Activated CD4-positive, alpha-beta T cell treated with anti-CD3 and anti-CD28 coated beads for 48 hours (primary cell): ENCODE measurements at places on chromosomes 11 and 22.
A peak's percentile ranks its signal among the peaks of the same experiment; 100 is the strongest.

DNA sequence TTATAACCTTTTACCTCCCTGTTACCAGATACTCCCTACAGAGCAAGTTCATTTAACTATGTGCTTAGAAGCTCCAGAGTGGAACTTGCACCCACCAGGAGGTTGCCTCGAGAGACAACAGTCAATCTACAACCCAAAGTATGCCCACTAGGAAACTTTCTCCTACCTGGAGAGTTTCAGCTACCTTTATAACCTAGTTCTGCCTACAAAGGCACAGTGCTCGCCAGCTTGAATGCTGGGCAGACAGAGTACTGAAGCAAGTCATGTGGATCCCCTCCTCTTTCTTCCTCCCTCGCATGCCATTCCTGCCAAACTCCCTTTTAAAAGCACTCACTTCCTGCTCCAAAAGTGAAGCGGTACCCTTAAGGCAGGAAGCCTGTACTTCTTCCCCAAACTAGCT, 258.9 kb downstream of the SWAP70 start:
- DNase-seq: no peak

- DNase-seq: no peak
Measured at GRCh38 chr11:100830274-100830673, 143.2 kb downstream of the ARHGAP42 start.

GRCh38 chr11:20563866-20564265, 35.5 kb upstream of the SLC6A5 start:
- no peak for DNase-seq

- no peak for DNase-seq
Measured at GRCh38 chr11:77183431-77183984, 55.5 kb downstream of the MYO7A start.

DNA sequence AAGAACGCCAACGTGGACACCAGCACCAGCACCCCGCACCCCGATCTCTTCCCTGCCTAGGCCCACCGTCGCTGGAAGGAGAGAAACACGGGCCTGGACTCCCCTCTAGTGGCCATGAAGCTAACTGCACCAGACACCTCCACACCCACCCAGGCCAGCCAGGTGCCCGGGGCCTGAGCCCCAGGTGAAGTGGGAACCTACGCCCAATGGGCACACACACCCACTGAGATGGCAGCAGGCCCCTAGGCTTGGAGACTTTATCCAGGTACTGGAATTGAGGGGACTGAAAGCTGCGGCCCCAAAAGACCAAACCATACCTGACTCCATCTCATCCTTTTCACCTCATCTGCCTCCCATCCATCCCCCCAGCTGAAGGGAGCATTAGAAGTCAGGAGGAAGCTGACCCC, 81.0 kb downstream of the BUD13 start:
- peak; percentile 75 for DNase-seq

DNA sequence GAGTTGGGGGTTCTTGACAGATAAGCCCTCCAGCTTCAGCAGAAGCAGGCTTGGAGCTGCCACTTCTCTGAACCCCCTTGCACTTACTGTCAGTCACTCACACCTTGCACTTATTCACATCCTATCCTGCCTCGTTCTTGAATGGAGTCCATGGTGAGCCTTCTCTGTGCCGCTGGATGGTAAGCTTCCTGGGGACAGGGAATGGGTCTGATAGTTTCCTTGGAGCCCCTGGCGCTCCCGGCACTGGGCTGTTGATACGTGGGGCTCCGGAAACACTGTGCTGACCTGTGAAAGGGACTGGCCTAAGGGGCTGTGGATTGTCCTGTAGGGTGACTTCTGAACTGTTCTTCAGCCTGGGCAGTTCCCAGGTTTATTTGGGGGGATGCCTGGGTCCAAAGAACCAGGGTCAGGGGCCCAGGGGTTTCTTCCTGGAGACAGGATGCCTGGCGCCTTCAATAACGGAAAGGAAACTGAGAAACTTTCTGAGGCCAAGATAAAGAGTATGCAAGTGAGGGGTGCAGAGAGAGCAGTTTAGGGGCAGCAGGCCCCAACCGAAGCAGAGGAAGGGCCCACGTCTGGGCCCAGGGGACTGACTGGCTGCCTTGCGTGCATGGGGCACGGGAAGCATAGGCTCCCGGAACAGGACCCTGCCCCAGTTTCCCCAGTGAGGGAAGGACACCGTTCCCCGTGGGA, 709 bp upstream of the ST3GAL4 start:
- no peak for DNase-seq

DNA sequence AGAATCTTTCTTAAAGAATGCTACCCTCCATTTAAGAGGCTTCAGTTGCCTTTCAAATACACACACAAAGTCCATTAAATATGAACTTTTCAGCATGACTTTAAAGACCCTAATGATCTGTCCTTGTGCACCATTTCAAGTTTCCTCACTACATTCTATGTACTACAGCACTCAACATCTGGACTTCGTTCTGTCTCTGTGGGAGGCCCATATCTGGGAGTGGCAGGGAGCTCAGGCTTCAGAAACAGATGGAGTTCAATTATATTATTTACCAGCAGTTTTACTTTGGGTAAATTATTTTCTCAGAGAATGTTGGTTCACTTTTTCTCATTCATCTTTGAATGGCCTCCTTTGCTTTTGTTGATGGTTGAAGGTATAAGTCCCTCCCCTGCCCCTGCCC, 67.4 kb downstream of the ANO3 start:
- DNase-seq: no peak

DNA sequence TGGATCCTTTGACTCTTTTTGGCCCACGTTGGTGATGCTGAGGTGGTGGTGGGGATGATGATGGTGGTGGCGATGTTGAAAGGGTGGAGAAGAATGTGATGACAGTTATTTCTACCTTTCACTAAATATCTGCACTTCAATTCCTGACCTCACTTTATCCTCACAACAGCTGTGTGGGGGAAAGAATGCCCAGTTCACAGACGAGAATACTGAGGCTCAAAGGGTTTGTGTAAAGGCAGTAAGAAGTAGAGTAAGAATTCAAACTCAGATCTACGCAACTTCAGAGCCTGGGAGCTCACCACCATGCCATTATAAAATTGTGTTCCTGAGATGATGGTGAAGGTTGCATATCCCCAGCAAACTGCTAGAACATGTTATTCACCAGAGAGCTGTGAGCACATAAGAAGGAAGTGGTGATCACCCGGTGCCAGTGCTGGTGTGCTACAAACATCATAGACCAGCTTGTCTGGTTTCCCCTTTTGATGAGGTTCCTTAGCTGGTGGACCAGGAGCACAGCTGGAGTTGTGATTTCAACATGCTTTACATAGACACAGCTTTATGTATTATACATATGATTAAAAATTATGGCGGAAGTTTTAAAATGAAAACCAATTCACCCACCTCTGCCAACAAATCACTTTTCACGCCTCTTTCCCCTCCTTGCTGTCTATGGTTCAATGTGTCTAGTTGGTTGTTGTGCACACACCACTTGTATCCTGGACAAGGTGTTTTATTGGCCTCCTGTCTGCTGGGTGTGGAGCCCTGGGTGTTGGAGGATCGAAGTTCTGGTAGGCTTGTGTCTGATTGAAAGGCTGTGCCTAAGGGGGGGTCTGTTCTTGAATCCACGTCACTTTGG, 6.2 kb downstream of the ST14 start:
- DNase-seq: no peak

GRCh38 chr11:23423104-23423503, 562.8 kb upstream of the CCDC179 start:
- no peak for DNase-seq

GRCh38 chr11:47477323-47477722, 28.4 kb upstream of the RAPSN start:
- DNase-seq: peak; percentile 36

DNA sequence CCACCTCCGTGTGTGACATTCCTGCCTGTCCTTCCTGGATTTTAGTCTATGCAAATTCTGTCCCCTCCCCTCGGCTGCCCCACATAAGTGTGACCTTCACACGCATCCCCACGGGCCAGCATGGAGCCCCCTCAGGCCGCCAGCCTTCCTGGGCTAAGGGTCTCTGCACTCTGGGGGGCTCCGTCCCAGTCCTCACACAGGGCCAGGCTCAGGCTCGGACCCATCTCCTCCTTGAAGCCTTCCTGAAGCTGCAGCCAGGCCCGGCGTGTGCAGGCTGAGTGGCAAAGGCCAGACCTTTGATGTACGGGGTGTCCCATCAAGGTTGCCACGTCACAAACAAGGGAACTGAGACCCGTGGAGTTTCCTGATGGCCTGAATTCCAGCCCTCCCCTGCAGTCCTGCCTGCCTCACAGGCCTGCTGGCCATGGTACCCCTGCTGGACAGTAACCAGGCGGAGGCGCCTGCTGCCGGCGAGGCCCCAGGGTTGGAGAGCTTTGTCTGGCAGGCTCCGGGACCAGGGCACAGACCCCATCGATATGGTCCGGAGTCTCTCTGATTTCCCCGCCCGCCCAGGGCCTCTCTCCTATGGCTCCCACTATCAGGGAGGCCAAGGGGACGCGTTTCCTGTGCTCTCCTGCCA, 791.7 kb downstream of the BRD1 start:
- DNase-seq: no peak

- no peak for DNase-seq
Measured at GRCh38 chr11:71326328-71326940, 74.1 kb upstream of the SHANK2 start.

- no peak for DNase-seq
Measured at GRCh38 chr11:66083767-66084166, 13.7 kb downstream of the PACS1 start.

- no peak for DNase-seq
Measured at GRCh38 chr22:38468443-38469305, 778 bp downstream of the KDELR3 start.

DNA sequence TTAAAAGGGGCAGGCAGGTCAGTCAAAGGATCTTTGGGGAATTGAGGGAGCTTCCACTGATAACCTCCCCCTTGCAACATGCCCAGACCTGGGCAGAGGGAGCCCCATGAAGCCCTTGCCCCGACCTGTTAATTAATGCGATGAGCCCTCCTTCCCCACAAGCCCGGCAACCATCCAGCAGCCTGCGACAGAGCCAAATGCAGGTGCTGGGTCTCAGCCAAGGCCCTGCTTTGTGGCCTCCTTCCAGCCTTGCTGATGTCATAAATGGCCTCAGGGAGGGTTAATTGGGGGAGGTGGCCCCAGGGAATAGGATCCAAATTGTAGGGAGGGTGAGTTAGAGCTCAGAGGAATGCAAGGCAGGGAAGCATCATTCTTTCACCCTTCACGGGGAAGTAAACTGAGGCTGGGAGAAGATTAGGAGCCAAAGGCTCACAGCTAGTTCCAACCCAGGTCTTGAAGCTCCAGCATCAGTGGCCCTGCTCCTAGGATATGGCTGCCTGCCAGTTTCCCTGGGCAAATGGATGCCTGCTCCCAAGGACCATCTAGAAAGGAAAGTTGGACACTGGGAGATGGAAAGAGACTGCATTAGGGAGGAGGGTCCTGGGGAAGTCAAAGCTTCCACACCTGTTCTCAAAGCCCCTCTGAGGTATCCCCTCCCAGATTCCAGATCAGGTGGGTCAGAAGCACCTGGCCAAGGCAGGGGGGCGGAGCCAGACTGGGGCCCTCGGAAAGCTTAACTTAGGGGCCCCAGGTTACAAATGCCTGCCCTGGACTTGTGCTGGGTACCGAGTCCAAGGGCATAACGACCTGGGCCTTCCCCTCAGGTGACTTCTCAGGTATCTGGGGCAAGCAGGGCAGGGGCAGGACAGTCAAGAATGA, 34.1 kb downstream of the LMO1 start:
- DNase-seq: no peak

DNA sequence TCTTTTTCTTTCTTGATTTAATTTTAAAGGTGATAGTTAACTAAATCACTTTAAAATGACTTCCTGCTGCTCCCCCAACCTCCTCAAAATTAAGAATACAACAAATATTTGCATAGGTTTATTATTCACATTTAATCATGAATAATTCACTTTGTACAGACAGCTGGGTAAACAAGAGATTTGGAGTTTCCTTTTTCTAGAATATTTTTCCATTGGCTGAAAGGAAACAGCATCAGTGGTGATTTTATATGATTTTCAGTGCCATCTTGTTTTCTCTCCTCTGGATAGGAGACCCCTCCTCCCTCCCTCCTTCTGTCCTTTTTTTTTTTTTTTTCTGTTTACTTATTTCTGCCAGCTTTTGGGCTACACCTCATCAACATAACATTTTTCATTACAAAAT, 60.5 kb downstream of the LIF start:
- no peak for DNase-seq

DNA sequence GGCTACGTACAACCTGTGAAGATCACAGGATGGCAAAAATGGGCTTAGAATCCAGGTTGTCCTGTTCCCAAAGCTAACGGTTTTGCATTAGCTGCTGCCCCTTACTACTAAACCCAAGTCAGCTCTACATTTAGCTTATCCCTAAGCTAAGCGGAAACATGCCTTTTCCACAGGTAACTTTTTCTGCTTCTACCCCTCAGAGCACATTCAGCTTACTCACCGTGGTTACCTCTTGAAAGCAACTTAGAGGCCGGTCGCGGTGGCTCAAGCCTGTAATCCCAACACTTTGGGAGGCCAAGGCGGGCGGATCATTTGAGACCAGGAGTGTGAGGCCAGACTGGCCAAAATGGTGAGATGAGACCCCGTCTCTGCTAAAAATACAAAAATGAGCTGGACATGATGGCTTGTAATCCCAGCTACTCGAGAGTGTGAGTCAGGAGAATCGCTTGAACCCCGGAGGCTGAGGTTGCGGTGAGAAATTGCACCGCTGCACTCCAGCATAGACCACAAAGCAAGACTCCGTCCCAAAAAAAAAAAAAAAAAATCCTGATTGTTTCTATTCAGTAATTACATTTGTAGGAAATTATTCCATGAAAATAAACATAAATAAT, 790 bp upstream of the TMEM41B start:
- DNase-seq: peak; percentile 5

DNA sequence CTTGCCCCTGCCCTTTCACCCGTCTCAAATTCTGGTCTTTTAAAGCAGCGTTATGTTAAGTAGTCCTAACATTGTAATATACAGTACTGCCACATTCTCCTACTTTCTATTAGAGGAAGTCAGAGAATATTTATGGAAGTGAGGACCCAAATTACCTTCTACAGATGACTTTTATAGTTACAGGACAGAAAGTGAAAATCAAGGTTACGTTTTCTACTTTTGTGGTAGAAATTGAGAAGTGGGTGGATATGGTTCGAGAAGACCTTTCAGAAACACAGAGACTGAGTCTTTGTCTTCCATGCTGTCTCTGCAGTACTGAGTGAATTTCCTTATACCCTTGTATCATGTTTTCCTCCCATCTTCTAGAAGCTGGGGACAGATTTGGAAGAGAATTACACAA, 17.1 kb downstream of the SC5D start:
- no peak for DNase-seq

DNA sequence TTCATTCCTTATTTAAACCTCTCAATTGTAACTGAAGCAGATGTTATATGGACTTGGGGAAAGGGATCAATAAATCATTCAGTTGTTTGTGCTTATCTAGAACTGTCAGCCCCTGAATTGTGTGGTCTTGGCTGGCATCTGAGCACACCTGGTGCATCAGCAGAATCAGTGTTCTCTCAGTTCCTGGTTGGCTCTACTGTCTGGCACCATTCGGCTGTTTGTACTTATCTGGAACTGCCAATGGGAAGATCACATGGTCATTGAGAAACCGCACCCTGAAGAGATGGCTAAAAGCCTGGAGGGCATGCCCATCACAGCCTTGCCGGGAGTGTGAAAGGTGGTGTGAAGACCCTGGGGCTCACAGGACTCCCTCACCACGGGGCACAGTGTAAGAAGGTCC, 37.1 kb upstream of the EHF start:
- no peak for DNase-seq
